GF-D8 (cell line): ENCODE measurements at places on chromosomes 7 and 10.

DNA sequence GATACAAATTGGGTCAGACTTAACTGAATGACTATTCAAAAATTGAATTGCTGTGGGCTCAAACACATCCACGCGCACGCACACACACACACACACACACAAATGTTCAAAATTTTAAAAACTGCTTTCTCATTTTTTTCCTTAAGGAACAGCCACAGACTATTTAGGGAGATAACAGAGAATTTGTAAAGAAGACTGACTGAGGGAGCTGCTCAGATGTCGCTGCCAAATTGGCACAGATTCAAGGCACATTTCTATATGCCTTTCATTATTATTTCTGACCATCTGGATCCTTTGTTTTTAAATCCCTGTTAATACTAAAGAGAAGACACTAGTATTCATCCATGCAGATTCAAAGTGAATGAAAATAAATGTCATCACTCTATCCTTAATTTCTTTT lies 154.8 kb downstream of the DGKB start:
- DNase-seq, result no peak

DNA sequence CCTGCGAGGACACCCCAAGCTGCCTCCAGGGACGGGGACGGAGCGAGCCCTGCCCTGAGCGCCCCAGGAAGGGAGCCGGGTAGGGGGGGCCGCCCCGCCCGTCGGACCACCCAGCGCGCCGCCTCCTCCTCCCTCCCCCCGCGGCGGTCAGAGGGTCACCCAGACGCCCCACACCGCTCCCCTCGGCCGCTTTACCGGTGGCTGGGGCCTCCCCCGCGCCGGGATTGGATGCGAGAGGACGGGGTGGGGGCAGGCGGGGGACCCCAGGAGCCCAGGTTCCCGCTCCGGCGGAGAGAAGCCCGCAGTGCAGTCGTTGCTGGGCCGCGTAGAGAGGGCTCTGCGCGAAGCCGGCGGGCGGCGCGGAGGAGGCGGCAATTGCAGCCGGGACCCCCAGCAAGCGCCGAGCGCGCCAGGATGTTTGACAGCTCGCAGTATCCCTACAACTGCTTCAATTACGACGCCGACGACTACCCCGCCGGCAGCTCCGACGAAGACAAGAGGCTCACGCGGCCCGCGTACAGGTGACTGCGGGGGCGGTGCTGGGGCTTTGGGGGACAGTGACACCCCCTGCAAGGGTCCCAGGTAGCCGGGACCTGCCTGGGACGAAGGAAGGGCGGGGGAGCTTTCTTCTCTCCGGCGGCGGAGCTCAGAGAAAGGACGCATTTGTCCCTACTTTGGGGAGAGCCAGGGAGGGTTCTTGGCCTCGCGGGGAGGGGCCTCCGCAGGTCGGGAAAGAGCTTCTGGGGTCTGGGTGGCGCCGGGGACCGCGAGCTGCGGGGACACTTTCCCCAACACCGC lies at the start of gene FOXL3:
FOXL3 (plus strand) TSS at position 415 of the 798 bp plus-strand sequence; CDS start at position 415, 0 bp downstream.
- DNase-seq, result no peak

- DNase-seq, result no peak
Observed at GRCh38 chr7:129728875-129729467, 117.5 kb downstream of the NRF1 start.

DNA sequence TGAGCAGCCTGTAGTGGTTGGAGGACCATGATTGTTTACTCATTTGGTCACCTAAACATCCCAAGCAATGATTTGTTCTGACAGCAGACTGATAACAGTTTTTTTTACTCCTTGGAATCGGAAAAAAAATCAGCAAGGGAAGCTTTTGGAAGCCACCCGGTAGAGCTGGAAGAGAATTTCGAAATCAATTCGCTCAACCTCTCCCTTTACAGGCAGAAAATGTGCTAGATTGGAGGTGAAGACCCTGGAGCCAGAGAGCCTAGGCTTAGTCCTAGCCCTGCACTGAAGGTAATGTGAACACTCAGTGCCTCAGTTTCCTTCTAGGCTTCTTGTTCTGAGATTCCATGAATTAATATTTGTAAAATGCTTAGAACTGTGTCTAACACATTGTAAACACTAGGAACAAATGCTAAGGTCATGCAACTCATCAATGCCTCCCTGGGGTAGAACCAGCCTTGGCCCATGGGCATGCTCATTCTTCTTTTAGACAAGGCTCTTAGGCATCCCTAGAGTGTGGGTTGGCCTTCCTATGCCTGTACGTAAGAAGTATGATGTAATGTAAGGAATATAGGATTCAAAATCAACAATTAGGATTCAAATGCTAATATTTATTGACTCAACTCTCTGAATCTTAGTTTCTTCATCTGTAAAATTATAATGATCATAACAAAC lies 52.7 kb downstream of the MET start:
- no peak for DNase-seq
